ENCODE measurements at places on chromosomes 4 and X.

- DNase-seq, result no peak
Observed at GRCh38 chr4:149202117-149202516, 613.5 kb downstream of the IQCM start.

- DNase-seq, result no peak
Observed at GRCh38 chr4:74661427-74662201, 132.7 kb downstream of the BTC start.

GRCh38 chr4:176321589-176321988, 1.8 kb downstream of the SPCS3 start:
- no peak for DNase-seq

GRCh38 chr4:35912174-35912573, 332.1 kb downstream of the ARAP2 start:
- DNase-seq, result no peak

DNA sequence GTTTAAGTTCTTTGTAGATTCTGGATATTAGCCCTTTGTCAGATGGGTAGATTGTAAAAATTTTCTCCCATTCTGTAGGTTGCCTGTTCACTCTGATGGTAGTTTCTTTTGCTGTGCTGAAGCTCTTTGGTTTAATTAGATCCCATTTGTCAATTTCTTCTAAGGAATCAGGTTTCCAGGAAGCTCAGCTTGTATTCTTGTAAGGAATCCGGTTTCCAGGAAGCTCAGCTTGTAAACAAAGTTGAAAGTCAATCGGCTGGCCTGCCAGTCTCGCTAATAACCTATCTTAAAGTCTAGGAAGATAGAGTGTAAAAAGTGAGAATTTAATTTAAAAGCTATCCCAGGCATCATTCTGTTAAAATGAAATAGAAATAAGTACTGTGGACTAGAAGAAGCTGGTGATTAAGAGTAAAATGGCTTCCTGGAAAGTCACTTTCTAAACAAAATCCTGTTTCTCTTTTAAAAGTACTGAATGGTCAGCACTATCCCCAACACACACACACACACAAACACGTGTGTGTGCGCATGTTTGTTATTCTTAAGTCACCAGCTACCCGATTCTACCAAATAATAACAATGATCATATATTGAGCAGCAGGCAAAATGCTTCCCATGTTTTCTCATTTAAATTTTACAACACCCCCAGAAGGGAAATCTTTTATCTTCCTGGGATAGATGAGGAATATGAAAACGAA, 171.7 kb downstream of the PAPSS1 start:
- DNase-seq, result no peak

GRCh38 chr4:11603591-11604194, 175.0 kb upstream of the HS3ST1 start:
- DNase-seq, result no peak

- no peak for DNase-seq
Observed at GRCh38 chr4:8585186-8585585, 5.0 kb downstream of the GPR78 start.

DNA sequence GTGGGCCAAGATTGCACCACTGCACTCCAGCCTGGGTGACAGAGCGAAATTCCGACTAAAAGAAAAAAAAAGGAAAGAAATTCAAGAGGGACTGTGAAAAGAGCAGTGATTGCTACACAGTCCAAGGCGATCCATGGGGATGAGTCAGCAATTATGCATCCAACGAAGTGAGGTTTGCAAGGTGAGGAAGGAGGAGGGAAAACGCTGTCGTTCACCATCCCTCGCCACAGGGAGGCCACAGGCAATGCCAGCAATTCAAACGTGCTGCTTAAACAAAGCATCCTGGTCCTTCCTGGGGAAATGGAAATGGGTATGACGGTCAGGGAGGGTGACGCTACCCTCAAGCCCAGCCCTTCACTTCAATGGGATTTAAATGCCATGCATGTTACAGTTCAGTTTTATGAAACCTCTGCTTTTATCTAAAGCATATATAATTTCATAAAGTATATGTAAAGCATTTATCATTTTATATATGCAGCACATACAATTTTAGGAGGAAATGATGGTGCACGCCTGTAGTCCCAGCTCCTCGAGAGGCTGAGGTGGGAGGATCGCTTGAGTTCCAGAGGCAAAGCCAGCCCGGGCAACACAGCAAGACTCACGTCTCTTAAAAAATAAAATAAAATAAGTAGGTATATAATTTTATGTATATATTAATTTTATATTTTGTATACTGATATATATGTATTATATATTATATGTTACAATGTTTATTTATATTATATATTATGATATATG, 108.7 kb downstream of the DHRSX start:
- DNase-seq, result no peak

Measured in hypothalamus (tissue), 51 donors.